ENCODE measurements at places on chromosomes 3 and 15.

- DNase-seq: peak; percentile 12
These were observed 53.8 kb downstream of the SST start for GRCh38 chr3:187616307-187616972.

GRCh38 chr15:39774688-39775267 is 7.9 kb downstream of the FSIP1 start:
- no peak for DNase-seq

DNA sequence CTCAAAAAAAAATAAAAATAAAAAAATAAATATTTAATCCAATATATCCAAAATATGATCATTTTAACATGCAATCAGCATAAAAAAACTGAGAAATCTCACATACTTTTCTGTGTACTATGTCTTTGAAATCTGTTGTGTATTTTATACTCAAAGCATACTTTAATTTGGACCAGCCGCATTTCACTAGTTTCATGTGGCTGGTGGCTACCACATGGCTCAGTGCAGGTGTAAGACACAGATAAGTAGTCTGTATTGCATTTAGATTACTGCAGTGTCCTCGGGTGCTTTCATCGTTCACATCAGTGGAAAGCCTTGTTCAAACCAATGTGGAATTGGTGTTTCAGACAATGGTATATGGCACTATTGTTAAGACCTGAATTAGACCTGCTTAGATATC is 11.0 kb downstream of the CRTC3 start:
- DNase-seq: no peak

- DNase-seq: no peak
These were observed 46.0 kb downstream of the GALK2 start for GRCh38 chr15:49215768-49216739.

- no peak for DNase-seq
These were observed 4.3 kb downstream of the BTBD1 start for GRCh38 chr15:83062768-83063180.

- DNase-seq: peak; percentile 47
These were observed 418.3 kb downstream of the OTOL1 start for GRCh38 chr3:161914703-161915417.

Data from fibroblast of skin of left biceps (primary cell).